ENCODE measurements at places on chromosomes 1 and 21.

- peak; percentile 66 for DNase-seq
Observed at GRCh38 chr1:152048416-152049009, 11.7 kb upstream of the S100A11 start.

DNA sequence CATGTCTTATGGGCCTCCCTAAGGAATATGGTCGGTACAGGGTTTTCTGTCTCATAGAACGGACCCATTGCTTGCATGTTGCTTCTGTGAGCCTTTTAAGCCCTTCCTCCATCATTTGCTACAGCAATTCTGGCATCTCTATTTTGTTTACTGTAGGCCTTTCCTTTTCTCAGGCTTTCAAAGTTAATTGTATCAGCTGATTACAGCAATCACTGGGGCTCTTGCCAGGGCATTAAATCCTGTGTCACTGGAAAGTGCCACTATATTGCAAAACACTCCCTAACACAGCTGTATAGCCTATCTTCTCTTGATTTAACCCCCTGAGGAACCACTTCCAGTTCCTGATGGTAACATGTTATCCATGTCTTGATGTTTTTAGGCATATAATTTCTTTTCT lies 156.5 kb downstream of the PDE4B start:
- no peak for DNase-seq

DNA sequence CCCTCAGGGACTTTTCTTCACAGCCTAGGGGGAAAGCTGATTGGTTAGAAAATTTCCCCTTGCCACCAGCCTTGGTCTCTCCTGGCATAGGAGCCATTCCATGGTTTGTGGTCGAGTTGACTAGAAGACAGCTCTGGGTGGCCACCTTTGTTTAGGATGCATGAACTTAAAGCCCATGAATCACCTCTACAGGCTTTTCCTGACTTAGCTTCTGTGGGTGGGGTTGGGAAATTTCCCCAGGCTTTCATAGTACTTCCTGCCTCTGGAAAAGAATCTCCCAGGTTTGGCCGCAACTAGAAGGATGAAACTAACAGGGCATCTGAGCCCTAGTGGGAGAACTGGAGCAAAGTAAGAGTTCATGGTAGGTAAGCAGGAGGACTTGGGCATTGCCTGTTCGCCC lies 72.6 kb downstream of the SNRPE start:
- no peak for DNase-seq

- no peak for DNase-seq
Observed at GRCh38 chr1:69929308-69930057, 275.9 kb downstream of the LRRC40 start.

DNA sequence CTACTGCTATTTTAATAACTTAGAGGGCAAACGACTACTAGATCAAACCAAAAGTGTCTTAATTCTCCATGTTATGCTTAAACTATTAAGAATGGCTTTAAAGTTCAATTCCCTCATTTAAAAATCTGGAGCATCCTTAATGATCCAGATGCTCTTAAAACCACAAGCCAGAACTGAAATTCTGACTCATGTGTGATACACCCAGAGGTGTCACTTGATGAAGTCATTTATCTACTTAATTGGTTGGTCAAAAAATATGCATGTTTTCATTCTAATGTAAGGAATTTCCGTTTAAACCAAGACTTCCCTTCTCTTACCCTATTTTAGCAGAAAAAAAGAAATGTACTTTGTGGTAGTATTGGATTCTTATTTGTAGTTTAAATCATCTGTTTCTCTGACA lies 1261.2 kb upstream of the B3GALT2 start:
- DNase-seq = no peak

- no peak for DNase-seq
Observed at GRCh38 chr1:155210314-155211104, 2.0 kb downstream of the MTX1 start.

DNA sequence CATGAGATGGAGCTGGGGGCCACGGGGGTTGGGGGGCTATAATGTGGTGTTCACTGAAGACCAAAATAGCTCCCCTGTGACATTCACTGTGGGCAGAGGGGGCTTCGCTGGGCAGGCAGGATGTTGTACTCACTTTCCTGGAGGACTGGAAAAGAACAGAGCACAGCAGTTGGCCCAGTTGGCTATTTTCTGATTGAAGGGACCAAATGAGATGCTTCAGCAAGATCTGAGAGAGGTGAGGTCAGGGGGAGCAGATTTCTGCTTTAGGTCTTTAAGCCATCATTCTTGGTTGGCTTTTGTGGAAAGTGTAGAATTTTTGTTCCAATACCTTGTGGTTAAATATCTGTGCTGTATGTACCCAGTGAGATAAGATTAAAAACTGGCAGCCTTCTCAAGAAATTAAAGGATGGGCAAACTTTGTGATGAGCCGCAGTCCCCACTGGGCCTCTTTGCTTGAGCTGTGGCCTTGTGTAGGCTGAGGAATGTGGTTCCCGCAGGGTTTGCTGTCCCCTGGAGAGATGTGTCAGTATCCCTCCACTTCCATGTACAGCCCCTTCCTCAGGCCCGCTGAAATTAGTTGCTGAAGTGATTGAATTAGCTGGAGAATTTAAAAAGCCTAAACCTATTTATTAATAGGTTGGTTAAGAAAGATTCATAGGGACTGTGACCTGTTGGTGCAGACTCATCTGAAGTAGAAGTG lies 80.7 kb downstream of the ATP5PO start:
- no peak for DNase-seq

DNA sequence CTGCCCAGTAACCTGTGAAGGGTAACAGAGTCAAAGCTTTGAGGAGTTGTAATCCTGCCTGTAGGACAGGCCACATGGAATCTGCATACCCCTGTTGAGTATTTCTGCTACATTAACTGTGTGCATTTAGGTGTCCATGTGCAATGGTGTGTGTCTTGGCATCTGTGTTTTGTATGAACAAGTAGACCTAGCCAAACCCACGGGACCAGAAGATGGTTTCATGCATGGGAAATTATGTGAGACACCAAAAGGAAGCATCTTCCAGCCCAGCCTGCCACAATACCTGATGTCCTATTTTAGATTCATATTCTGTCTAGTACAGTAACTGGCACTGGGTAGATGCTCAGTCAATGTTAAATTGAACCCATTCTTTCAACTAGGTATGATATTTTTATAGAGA lies 70.8 kb upstream of the KCND3 start:
- DNase-seq = no peak

DNA sequence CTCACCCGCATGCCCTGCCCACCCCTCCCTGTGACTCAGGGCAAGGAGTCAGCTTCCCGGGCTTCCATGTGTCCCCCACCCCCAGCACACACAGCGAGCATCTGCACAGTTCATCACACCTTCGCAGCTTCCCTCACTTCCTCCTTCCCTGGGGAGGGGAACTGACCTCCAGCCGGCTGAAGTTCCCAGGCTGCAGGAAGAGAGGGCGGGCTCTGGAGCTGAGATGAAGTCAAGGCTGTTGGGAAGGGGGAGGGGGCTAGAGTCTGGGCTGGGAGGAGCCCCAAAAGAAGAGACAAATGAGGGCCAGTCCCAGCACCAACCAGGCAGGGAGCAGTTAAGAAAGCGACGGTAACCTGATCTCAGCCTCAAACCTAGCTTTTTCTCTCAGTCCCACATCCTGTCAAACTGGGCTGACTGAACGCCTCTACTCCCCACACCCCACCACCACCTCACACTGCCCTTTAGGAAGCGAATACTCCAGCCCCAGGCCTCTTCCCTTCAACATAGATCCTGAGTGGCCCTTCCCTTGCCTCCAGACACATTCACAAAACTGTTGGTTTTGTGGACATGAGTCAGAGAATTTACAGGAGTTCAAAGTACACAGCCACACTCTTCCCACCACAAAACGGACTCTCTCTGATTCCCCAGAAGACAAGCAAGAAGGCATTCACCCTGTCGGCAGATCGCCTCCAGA lies 1.8 kb downstream of the RHOC start:
- no peak for DNase-seq

DNA sequence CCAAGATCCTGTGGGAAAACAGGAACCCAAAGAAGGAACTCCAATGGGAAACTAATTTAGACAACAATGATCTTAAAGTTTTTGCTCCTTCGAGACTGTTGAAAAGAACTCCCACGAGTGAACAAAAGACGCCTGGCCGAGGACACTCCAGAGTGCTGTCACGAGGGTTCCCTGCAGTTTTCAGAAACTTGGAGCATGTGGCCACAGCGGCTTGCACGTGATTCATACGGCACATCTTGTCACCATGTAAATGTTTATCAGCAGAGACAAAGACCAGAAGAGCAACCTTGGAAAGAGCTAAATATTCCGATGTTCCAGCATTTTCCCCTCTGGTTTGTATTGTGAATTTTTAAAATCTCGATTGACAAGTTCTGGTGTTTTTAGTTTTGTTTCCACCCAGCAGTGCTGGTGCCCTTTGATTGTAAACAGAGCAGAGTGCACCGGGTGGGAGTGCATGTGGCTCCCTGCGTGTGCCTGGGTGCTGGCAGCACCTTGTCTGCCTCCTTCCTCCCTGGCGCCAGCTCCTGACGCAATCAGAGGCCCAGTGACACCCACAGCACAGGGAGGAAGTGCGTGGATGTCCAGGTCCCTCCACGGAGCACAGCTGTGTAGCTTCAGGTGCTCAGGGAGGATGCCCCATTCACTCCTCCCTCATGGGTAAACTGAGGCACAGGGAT lies 23.0 kb downstream of the LRRC3 start:
- no peak for DNase-seq

GRCh38 chr1:147496571-147497210 lies 44.6 kb upstream of the BCL9 start:
- DNase-seq = no peak

- no peak for DNase-seq
Observed at GRCh38 chr1:229059671-229060539, 211.0 kb upstream of the RAB4A start.

- DNase-seq = no peak
Observed at GRCh38 chr21:44049606-44050005, 37.5 kb downstream of the TRAPPC10 start.

GRCh38 chr1:230137337-230137815 lies 70.3 kb downstream of the GALNT2 start:
- no peak for DNase-seq

- no peak for DNase-seq
Observed at GRCh38 chr1:52627028-52627427, 5.9 kb upstream of the SHISAL2A start.

DNA sequence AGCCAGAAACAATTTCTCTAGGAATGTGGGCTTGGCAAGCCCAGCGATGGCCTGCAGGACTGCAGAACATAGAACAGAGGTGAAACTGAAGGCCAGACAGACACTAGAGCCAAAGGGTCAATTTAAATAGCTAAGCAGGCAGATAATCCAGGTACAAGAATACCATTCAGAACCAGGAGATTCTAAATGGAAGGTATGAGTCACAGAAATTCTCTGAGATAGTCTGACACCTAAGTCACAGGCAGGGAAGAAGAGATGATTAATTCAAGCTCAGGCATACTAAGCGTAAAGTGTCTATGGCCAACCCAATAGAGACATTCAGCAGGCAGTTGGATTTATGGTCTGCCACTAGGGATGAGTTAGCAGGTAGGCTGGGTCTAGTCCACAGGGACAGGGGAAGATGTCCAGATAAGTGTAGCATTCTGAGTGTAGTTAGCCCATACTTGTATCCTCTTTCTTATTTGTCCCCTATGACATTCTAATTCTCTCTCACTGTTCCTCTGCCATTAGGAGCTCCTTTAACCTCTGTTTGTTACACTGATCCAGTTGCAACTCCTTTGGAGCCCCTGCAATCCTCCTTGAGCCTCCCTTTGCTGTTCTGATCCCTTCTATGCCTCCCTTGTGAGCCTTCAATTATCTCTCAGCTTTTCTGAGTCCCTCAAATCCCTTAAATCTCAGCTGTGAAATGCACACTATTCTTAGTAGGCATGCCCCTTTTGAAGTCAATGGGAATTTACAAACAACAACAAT lies 383.8 kb downstream of the LMO4 start:
- DNase-seq = no peak

- DNase-seq = no peak
Observed at GRCh38 chr1:178689769-178690168, 35.3 kb upstream of the RALGPS2 start.

GRCh38 chr1:154937085-154937987 lies 817 bp upstream of the PMVK start:
- DNase-seq = peak; percentile 56

- DNase-seq = no peak
Observed at GRCh38 chr21:41092312-41092711, 75.6 kb upstream of the BACE2 start.

GRCh38 chr1:201634261-201634660 lies 95.3 kb downstream of the NAV1 start:
- DNase-seq = no peak

- no peak for DNase-seq
Observed at GRCh38 chr1:209198961-209199750, 384.4 kb upstream of the CAMK1G start.

DNA sequence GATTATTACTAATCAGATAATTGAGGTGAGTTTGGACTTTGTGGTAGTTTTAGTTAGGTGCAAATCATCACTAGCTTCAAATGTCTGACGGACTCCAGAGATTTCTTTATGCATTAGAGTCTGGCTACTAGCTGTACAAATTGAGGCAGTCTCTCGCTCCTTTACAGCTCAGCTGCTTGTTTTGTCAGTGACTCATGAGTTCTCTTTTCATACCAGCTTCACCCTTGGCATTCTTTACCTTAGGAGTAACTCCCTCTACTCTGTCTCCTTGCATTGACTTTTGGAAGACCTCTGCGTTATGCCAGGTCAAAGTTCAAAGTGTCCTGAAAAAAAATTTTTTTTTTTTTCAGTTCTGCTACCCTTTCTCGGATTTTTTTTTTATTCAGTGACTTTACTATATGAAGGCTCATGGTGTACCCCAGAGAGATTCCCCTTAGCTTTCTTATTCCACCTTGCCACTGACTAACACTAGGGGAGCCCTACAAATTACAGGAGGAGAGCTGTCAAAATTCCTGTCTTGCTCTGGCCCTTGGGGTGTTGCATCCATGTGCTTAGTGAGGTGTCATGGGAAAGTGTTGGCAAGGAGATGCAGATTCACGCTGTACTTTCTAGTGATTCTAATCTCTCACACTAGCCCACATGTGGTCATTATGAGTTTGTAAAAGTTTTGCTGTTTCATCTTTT lies 576.6 kb downstream of the ADGRL2 start:
- no peak for DNase-seq

DNA sequence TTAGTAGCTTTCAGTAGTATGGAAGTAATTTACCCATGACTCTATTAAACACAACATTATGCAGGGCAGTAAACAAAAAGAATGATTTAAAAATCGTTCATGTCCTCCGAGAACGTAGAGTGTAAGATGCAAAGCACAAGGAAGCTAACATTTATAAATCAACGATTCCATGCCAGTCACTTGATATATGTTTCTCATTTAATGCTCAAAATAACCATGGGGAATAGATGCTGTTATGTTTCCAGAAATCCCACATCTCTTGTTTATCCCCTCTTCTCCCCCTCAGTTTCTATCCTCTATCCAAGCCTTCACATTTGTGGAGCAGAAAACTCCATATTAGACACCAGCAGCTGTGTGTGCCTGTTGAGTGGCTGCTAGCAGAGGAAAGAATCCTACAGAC lies 52.8 kb downstream of the LBR start:
- no peak for DNase-seq

GRCh38 chr1:10724948-10725847 lies 71.2 kb downstream of the CASZ1 start:
- no peak for DNase-seq

- no peak for DNase-seq
Observed at GRCh38 chr1:58854576-58854975, 70.7 kb upstream of the JUN start.
